ENCODE measurements at places on chromosomes 11 and 22. TPM values are rescaled to one million over a fixed set of nuclear protein-coding genes. Genes with fewer than 3 reads are reported as not detected.

GRCh38 chr11:108237058-108237481 is 14.2 kb downstream of the ATM start:
- DNase-seq, result no peak

DNA sequence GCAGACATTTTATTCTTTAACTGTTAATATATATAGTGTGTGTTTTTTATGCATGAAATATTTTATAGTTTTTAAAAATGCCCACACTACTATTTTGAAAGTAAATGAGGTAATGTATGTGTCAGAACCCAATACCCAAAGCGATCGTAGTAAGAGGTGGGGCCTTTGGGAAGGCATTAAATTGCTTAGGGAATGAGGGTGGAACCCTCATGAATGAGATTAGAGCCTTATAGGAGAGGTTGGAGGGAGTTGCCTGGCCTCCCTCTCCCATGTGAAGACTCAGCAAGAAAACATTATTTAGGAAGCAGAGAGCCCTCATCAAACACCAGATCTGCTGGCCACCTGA is 11.1 kb downstream of the KLHL35 start:
- no peak for DNase-seq

- DNase-seq, result no peak
Observed at GRCh38 chr11:132728026-132728425, 804.3 kb downstream of the OPCML start.

DNA sequence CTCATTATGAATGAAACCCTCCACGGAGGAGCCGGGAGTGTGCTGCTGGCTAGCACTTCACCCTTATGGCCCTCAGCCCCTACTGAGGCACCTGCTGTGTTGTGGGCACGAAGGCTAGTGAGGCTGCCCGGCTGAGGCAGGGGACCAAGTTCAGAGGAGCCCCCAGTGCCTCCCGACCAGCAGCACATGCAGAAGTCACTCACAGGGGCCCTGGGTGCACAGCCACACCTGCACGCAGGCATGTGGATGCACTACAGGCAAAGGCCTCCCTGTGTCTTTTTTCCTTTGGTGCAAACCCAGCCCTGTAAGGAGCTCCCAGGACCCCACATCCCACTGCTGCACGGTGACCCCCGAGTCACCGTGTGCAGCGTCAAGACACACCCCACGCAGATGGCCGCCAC is 261.5 kb downstream of the BRD1 start:
- DNase-seq, result no peak

DNA sequence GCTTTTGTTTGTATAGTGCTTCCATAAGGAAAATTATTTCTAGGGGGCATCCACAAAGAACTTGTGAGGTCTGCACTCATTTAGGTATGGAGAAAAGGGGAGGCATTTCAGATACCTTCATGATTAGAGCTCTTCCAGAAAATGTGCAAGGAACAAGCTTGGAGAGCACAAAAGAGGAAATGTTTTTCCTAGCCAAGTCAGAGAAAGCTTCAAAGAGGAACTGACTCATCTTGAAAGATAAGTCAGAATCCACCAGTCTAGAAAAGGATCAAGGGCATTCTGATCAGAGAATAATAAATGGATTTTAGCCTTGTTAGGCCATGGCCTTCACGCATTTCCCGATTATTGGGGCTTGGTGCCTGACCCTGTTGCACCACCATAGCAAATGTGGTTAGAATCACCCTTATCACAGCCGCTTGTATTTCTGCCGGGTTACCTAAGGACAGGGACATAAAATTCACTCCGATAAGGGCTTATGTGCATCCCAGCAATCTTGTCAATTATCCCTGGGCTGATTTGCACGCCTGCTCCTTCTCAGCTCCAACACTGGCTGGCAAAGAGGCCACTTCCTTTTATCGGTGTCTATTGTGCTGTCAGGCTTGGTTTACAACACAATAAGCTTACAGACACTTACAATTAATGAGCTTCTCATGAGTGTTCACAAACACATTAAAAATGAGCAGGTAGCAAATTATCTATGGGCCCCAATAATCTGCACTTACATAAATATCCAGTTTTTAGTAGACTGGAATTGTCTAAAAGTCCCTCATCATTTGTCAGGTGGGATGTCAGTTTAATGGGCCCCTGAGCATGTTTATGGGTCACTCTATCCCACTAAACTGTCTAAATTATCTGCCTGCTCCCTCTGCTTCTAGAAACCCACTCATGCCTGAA is 613.5 kb downstream of the SOX6 start:
- no peak for DNase-seq

DNA sequence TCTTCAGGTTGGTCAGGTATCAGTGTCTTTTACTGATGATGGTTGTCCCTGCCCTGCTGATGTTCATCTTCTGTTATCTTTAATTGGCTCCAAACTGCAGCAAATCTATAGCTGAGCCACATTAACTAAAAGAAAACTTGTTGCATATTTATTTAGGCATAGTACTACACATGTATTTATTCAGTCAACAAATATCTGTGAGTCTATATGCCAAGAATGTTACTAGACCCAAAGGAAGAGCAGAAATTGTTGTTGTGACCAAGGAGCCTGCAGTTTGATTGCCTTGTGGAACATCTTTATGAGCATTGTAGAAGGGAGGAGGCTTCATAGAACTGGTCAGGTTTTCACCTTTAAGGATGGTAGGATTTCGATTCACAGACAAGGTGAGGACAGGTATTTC is 10.1 kb downstream of the BMAL1 start:
- DNase-seq, result no peak

DNA sequence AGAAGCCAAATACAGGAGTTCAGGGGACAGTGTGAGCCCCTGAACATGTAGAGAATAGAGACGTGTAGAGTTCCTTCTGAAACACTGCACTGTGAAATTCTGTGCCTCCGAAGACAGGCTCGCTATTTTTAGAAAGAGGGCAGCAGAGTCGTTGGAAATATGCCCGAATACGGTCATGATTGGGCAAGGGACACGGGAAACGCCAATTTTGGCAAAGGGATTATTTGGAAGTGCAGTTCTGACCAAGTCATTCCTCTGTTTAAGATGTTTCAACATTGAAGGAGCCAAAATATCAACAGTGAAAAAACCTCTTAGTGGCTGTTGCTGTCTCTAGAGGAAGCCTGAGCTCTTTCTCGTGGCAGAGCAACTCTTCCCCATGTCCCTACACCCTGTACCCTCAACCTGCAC is 9.5 kb upstream of the CBX6 start:
- DNase-seq, result no peak

DNA sequence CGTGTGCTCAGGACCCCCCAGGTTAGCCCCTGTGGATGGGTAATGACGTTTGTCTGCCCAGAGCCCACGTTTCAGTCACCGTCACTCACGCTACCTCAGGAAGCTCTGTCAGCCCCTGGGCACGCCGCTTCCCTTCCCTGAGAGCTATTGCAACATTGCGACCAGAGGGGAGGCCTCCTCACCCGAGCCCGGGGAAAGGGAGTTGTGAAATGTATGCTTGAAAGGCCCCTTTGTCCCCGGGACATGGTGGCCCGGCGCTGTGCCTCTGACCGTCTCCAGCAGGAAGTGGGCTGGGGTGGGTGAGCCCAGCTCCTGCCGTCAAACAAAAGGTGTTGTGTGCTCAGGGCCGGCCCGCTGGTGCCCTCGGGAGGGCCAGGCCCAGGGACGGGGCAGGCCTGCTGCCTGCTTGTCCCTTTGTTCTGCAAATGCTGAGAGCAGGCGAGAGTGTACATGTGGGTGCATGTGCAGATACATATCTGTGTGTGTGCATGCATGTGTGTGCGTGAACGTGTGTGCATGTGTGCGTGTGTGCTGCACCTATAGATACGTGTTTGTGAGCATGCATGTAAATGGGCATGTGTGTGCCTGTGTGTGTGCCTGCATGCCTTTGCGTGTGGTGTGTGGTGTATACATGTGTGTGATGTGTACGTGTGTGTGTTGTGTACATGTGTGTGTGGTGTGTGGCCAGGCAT is 1125.0 kb downstream of the BRD1 start:
- DNase-seq, result peak; percentile 79

GRCh38 chr11:2963112-2963754 is 28.9 kb downstream of the NAP1L4 start:
- no peak for DNase-seq

DAGLA gene
- total RNA-seq, result 0.52 TPM
